Activated naive CD4-positive, alpha-beta T cell treated with anti-CD3 and anti-CD28 coated beads for 36 hours (primary cell): ENCODE measurements at places on chromosomes 5 and 9.

DNA sequence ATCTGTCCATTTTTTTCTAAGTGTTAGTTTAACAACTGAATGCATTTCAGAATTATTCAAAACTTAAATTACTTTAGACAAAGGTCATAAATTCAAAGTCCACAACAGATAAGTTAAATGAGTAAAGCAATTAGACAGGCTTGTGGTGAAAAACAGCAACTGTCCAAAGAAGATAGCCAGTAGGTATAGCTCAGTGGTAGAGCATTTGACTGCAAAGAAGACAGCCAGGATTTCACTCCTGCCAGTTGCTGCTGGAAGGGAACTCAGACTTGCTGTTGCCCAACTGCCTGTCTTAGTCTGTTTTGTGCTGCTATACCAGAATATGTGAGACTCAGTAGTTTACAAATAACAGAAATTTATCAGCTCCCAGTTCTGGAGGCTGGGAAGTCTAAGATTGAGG lies 10.0 kb downstream of the FANCC start:
- DNase-seq: no peak

GRCh38 chr5:31481531-31482165 lies 50.2 kb downstream of the DROSHA start:
- no peak for DNase-seq

DNA sequence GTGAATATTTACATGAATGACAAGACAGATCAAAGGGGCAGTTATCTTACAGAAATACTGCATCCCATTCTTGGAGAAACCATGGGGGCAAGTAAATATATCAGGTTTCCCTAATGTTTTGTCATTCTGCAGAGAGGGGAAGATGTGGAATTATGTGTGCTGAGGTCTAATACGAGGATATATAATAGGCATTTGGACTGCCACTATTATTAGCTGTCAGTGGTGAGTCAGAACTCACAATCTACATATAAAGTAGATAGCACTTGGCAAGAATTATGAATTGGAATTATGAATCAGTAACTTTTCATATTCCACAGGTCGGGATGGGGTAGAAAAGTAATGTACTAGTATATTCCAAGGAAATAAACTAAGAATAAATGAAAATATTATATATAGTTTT lies 121.7 kb downstream of the GIN1 start:
- DNase-seq: no peak

DNA sequence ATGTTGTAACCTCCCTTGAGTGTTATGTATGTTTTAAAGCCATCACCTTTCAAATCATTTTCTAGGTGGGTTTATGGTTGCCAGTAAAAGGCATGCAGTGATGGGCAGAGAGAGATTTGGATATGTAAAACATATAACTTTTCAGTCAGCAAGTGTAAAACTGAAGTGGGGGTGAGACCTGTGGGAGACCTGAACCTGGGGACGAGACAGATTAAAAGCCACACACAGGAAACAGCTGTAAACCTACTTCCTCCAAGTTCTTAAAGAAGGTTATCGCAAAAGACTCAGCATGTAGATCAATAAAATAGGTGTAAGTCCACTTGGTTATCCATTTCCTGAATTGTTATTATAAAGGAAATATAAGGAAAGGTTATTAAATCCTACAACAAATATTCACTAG lies 76.6 kb downstream of the YIPF5 start:
- no peak for DNase-seq

GRCh38 chr5:80170117-80170535 lies 85.7 kb downstream of the SERINC5 start:
- DNase-seq: no peak

DNA sequence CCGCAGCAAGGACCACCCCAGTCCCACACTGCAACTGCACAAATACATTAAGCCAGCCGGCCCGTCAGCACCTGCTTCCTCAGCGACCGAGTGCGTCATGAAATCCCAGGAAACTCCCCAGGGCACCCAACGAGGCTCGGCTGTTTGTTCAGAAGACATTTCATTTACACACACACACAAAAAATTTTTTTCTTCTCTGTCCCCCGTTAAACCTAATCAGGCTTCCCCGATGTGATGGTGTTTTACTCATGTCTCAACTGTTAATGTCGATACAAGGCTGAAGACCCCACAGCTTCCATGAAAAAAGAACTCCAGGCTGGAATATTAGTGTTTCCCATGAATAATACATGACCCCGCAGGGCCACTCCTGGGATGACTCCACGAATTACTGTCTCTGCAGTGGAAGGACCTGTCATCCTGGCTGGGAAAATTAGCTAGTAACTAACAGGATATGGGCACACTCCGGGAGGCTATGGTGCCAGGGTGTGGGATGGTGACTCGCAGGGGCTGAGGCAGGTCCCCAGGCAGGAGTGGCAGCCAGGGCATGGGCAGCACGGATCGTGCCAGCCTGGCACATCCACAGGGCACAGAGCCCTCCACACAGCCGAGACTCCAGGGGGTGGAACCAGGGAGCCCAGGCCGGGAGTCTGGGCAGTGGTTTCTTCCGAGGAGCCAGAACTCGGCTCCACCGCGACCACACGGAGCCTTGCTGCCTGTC lies 102.4 kb downstream of the VAV2 start:
- DNase-seq: no peak

GRCh38 chr9:27591672-27592071 lies 18.4 kb upstream of the C9orf72 start:
- no peak for DNase-seq

- no peak for DNase-seq
These were observed 789.7 kb upstream of the GRAMD2B start for GRCh38 chr5:125633523-125633922.

- DNase-seq: no peak
These were observed 15.1 kb upstream of the ZCCHC7 start for GRCh38 chr9:37105234-37105633.

GRCh38 chr9:137201205-137201868 lies 796 bp upstream of the TPRN start:
- DNase-seq: no peak

- no peak for DNase-seq
These were observed 7.7 kb downstream of the NR3C1 start for GRCh38 chr5:143395638-143396352.

GRCh38 chr9:125262294-125262991 lies 817 bp downstream of the GAPVD1 start:
- no peak for DNase-seq

DNA sequence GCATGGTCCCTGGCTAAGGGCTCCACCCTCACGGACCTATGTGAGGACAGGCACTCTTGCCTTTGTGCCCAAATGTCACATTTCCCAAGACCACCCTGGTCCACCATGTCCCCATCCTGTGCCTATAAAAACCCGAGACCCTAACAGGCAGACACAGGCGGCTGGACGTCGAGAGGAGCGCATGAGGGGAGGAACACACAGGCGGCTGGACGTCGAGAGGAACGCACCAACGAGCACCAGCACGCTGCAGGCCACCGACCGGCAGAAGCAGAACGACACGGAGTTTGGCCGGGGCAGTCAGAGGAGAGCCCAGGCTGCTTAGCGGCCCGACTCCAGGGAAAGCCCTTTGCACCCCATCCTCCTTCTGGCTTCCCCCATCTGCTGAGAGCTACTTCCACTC lies 119.9 kb downstream of the ADAMTS2 start:
- DNase-seq: no peak

DNA sequence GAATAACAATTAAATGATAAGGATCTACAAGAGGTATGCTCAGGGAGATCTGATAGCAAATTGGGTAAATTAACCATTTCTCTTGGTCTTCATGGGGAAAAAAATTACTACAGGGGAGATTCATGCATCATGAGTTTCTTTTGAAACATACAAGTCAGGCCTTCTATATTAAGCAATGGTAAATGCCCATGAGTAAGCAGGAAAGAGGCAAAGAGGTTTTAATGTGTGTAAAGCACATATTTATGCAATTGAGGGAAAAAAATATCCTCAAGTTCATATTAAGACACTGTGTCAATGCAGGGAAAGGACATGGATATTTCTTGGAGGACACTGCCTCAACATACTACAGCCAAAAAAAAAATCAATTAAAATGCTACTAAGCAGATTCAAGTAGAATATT lies 73.4 kb upstream of the NR4A3 start:
- no peak for DNase-seq

- no peak for DNase-seq
These were observed 59.5 kb upstream of the PCSK1 start for GRCh38 chr5:96492459-96493047.

DNA sequence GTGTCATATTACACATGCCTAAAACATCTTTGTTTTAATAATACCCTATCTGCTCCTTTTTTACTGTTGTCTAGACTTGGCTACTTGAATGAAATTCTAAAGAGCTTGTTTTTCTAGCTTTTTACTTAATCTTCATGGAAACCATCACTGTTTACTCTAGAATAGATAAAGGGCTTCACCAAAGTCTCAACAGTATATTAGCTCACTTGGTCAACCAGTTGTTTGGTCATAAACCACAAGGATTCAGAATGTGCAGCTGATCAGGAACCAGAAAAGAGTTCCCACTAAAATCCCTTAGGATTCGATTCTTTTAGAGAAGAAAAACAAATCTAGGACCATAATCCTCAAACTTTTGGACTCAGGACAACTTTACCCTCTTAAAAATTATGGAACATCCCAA lies 38.0 kb downstream of the CDO1 start:
- no peak for DNase-seq

- no peak for DNase-seq
These were observed 54.7 kb downstream of the NAA35 start for GRCh38 chr9:85995599-85995998.

- no peak for DNase-seq
These were observed 1072.6 kb upstream of the NUDT12 start for GRCh38 chr5:104635227-104635626.

- no peak for DNase-seq
These were observed 101.5 kb upstream of the GPBP1 start for GRCh38 chr5:57072218-57072892.

- no peak for DNase-seq
These were observed 8.1 kb downstream of the SEC24A start for GRCh38 chr5:134656690-134657089.

GRCh38 chr9:91978740-91979414 lies 28.8 kb upstream of the ROR2 start:
- no peak for DNase-seq

DNA sequence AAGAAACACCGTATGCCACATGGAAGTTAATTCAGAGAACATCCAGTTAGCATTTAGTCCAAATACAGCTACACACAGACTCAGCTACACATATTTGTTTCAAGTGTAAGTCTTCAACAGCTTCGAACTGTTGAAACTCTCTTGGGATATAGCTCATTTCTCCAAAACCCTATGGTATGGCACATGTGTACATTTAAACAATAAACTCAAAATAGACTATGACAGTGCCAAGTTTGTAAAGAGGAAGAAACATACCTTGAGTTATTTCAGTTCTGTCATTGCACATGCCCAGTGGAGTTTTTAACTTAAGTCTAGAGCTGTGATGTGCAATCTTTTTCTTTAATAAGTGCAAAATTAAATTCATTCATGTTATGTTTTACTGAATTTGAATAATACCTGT lies 155.1 kb upstream of the RAI14 start:
- DNase-seq: no peak

- DNase-seq: no peak
These were observed 5.2 kb downstream of the BICD2 start for GRCh38 chr9:92759446-92759845.

- DNase-seq: no peak
These were observed 166.0 kb downstream of the CDH9 start for GRCh38 chr5:26872337-26872736.

DNA sequence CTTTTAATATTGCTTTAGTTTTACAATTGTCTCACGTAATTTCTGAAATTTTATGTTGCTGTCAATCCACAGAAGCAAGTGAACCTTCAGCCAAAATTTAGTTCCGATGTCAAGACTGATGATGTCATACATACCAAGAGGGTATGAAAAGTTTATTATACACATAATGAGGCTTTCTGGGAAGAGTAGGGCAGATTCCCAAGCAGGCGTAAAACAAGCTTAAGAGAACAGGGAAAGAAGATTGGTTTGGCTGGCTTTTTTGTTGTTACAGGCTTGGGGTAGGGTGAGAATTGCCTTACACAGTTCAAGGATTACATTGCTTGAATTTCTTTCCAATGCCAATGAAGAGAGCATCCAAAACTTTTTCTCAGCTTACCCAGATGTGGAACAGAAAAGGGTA lies 1962.9 kb upstream of the CDH6 start:
- DNase-seq: no peak

DNA sequence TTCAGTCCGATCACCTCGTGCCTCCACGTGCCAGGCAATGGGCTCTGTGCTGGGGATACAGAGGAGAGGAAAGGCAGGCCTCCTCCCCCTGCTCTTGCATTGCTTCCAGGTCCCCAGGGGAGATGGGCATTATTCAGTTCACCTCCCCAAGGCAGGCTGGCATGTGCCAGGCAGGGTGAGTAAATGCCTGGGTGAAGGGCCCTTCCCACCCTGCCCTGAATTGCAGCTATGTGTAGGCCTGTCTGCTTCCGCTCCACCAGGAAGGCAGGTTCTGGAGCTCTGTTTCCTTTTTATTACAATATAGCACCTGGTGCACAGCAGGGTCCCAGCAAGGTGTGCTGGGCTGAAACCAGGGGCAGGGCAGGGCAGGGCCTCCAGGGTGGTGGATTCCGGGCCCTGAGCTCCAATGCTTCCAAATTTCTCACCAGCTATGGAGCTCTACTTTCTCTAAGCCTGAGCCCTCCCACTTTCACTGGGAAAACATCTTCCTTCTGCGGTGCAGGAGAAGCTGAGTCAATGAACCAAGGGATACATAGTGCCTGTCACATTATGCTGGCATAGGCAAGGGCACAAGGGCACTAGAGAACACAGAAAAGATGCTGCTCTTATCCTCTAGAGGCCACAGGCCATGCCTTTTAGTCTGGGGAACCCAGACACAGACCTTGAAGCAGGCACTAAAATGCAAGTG lies 42.0 kb downstream of the SHB start:
- no peak for DNase-seq

GRCh38 chr5:25119650-25120049 lies 474.9 kb upstream of the CDH10 start:
- DNase-seq: no peak

DNA sequence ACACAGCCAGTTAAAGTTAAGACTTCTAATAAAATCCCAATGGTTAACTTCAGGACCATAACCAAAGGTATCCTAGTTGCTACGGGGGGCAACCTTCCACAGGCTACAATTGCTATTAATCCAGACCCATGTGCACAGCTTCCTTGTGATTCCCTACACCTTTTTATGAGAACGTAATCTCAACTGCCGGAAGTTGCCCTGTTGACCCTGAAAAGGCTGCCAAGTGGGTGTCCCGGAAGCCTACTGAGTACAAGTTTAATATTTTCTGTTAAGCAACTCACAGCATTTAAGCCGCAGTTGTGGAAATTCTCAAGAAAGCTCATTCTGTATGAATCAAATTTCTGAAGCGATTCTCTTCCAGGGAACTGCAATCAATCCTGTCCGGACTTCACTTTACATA lies 48.5 kb upstream of the PTGER4 start:
- DNase-seq: no peak
